ENCODE measurements at places on chromosomes 12 and 14.

DNA sequence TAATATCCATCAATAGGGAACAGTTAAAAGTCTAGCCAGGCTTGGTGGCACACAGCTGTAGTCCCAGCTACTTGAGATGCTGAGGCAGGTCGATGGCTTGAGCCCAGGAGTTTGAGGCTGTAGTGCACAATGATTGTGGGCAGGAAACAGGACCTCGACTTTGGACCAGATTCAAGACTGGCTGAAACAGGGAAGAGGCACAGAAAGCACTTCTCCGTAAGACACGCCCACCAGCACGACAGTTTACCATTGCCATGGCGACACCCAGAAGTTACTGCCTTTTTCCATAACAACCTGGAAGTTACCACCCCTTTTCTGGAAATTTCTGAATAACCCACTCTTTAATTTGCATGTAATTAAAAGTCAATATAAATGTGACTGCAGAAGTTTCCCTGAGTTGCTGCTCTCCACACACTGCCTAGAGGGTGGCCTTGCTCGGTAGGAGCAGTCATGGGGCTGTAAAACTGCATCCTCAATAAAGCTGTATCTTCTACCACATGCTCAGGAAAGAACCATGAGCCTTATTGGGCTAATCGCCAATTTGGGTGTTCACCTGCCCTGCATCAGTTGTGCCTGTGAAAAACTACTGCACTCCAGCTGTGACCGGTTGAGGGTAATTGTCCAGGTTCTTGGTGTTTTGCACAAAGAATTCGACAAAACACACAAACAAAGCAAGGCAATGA lies 4.6 kb upstream of the LRRC23 start:
- DNase-seq, result peak; percentile 44

DNA sequence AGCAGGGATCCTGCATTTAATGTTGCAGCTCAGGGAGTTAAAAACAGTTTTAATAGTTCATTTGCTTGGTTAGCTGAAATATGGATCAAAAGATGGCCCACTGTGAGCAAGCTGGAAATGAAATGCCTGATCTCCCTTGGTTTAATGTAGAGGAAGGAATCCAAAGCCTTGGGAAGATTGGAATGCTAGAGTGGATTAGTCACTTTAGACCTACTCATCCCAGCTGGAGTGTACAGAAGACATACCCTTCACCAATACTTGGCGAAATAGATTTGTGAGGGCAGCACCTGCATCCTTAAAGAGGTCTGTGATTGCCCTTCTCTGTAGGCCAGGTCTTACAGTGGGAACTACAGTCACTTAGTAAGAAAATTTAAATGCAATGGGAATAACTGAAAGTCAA lies 58.0 kb upstream of the KRAS start:
- no peak for DNase-seq

- no peak for DNase-seq
These were observed 87.2 kb upstream of the CDKN3 start for GRCh38 chr14:54309615-54310014.

- no peak for DNase-seq
These were observed 253.3 kb downstream of the SLC15A4 start for GRCh38 chr12:128570191-128571065.

DNA sequence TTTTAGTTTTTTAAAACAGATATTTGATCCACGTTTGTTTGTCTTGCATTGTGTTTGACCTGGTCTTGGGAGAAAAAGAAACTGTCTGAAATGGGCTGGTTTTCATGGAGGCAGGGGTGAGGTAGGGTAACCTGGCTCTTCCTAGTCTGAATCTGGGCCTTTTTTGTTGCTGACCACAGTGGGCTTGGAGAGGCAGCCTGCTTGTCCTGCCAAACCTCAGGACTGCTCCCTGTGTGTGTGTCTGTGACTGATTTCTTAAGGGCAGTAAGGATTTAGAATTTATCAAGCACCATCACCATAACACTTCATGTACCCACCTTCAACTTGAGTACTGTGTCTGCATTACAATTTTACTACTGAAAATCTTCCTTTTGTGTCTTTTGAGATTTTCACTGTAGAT lies 28.5 kb downstream of the DAAM1 start:
- no peak for DNase-seq

DNA sequence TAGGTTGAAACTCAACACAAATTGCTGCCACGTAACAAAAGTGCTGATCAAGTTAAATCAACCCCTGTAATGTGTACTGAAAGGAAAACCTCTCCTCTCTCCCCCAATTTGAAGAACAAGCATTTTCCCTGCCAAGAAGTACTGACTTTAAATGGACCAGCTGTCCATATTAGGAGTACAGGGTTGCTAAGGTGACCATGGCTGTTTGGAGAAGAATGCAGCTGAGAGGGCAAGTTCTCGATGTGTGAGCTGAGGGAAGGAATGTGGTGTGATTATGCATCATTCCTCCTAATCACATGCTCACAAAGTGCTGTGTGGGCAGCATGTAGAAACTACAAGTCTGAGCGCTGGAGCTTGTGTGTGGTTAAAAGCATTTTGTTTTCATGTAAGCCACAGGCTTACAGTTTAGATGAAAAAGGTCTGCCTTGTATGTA lies 50.9 kb upstream of the CCT2 start:
- DNase-seq, result peak; percentile 53
